NCI-H2081 (cell line): ENCODE measurements at places on chromosomes 11 and 22.

- no peak for DNase-seq
These were observed 38.3 kb downstream of the ZBTB16 start for GRCh38 chr11:114097832-114098231.

DNA sequence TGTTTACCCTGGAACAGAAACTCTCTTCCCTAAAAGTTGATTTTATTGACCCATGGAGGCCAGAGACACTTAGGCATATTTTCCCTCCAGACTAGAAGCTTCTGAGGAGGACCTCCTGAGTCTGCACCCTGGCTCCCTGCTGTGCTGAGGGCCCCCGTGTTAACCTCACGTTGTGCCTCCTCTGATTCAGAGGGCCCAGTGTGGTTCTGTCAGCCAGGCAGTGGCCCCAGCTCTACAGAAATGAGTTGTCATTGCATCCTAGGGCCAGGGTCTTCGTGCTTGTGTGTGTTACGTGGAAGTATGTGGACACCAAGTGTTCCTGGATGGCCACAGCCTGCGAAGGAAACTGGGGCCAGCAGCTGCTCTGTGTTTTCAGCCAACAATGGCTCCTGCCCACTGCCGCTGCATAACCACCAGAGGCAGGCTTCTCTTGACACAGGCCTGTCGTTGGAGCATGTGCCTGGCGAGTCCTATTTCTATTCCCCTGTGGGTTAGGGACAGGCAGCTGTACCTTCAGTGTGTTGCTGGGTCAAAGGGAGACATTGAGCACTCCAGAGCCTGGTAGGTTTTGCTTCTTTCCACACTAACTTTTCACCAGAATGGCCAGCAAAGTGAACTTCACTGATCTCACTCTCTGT, 44.5 kb downstream of the MED15 start:
- DNase-seq, result peak; percentile 3

- DNase-seq, result no peak
These were observed 39.6 kb downstream of the TBC1D22A start for GRCh38 chr22:46801826-46802607.

GRCh38 chr11:64181506-64182411, 4.2 kb upstream of the STIP1 start:
- peak; percentile 27 for DNase-seq

DNA sequence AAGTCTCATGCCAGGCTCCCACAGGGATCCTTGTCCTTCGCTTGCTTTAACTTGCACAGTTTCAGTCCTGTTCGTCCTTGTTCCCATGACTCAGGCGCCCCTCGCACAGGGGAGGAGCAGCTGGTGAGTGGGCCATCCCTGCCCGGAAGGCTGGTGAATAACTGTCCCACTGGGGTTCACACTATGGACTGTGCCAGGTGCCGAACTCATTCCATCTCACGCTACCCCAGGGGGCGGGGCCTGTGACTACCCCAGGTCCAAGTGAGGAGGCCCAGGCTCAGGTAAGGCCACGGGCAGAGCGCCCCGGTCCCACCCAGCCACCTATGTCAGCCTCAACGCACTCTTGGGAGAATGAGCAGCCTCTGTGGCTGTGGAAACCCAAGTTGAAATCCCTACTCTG, 7.2 kb upstream of the CARD10 start:
- DNase-seq, result no peak

GRCh38 chr11:68411501-68411991, 49.0 kb upstream of the PPP6R3 start:
- peak; percentile 20 for DNase-seq

GRCh38 chr11:76280151-76280881, 74.0 kb upstream of the WNT11 start:
- no peak for DNase-seq

GRCh38 chr11:18704045-18704645, 5.6 kb downstream of the TMEM86A start:
- no peak for DNase-seq

DNA sequence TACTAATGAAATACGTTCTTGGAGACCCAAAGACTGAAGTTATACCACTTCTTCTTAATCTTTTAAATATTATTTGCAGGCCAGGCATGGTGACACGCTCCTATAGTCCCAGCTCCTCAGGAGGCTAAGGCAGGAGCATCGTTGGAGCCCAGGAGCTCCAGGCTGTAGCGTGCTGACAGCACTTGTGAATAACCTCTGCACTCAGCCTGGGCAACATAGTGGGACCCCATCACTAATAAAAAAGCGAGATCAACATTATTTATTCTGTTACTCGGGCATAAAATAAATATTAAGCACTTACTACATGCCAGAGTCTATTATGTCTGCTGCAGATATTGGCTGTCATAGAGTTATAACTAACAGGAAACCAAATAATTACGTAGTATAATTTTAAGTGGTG, 720 bp upstream of the MED17 start:
- no peak for DNase-seq

GRCh38 chr22:43170131-43170480, 16.8 kb downstream of the TTLL12 start:
- DNase-seq, result no peak

DNA sequence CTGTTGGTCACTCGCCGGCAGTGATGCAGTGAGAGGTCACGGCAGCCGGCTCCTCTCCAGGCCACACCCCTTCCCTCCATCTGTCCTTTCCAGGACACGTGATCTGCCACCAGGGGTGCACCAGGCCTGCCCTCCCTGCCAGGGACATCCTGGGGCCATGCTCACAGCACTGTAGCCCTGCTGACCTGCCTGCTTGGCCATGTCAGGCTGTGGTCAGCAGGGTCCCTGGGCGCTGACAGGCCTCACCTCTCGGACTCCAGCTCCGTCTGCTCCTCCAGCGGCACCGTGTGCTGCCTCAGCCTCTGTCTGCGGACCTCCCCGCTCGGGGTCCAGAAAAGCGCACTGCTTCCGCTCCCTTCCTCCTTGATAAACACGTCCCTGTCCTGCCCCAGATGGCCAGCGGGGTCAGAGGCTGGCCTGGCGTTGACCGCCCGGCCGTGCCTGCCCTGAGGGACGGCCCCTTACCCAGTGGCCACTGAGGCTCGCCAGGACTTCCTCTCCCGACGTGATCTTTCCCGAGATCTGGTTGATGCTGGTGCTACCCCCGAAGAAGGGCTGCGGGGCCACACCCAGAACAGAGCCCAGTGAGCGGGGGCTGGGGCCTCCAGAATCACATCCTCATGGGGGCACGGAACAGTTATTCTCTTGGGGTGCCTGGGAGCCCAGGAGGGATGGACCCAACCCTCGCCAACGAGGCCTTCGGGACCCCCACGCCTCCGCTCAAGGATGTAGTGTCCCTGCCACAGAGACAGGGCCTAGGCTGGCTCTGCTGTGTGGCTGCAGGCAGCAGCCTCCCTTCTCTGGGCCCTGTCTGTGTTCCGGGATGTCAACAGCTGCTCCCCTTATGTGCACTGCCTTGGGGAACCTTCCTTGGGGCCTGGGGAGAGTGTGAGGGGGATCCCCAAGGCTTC, 36.3 kb upstream of the CARS1 start:
- no peak for DNase-seq

DNA sequence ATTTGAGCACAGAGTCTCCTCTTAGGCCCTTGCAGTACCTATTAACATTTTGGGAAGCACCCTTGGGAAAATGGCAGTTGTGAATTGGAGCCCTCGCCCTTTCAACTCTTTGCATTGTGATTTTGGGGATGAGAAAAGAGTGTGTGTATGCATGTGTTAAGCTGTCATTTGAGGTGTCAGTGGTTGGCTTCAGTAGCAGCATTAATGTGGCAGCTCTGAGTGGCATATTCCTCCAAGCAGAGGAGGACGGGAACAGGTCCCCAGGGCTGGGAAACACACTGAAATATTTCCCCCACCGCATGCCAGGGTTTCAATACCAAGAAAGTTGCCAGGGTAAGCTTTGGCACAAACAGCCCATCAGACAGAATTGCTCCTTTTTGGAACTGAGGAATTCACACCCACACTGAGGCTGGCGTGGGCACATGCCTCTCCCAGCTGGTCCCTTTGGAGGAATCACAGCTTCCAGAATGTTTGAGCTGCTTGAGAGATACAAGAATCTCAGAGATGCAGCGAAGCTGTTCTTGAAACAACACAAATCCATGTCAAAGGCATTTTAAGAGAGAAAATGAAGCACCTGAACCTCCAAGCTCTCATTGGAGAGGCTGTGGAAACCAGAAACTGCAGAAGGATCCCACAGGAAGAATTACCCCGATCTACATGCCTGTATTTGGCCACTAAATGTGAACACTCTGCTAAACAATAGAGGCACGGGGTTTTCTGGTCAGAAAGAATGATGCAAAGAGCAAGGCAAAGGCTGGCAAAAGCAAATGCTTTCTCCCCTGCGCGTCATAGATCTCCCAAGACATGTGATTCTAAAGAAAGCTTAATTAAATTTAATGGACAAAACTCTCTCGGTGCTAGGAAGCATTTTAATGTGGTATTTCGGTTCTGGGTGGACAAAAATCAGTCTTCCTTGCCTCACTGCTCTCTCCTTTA, 67.2 kb upstream of the RCN1 start:
- no peak for DNase-seq

- no peak for DNase-seq
These were observed 797 bp downstream of the VPREB1 start for GRCh38 chr22:22245256-22245909.

- peak; percentile 31 for DNase-seq
These were observed 469.8 kb upstream of the KIRREL3 start for GRCh38 chr11:127470306-127470884.

DNA sequence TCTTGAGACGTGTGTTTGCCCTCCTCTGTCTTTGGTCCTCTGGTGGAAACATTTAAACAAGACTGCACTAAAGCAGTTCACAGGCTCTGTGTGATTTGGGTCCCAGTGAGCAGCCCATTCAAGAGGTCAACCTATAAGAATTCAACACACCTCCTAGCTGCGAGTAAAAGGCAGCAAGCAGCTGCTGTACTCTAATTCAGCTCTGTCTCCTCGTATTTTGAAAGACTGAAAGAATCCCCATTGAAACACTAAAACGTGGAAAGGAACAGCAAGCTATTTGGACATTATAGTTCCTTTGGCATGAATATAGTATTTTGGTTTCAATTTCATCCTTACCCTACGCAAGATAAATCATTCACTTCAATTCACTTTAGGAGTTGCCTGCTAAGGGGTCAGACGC, 1046.7 kb downstream of the DLG2 start:
- DNase-seq, result peak; percentile 45

GRCh38 chr22:26718905-26719304, 61.5 kb downstream of the MIAT start:
- no peak for DNase-seq

- no peak for DNase-seq
These were observed 1.2 kb downstream of the FBLN1 start for GRCh38 chr22:45503816-45504372.

- DNase-seq, result peak; percentile 55
These were observed 8.6 kb downstream of the DNHD1 start for GRCh38 chr11:6505577-6506240.

DNA sequence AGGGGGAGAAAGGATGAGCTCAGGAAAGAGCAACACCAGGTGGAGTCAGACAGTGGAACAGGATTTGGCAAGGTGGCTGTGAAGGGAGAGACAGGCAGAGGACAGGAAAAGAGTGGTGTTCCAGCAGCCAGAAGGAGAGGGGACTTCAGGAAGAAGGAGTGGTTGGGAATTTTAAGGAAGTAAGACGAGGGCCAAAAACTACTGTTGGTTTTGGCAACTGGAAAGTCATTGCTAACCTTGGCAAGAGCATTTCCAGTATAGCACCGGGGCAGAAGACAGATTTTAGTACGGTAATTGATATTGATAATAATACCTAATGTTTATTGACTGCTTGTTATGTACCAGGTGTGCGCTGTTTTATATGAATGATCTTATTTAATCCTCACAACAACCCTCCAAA, 15.4 kb upstream of the DDX6 start:
- DNase-seq, result no peak

GRCh38 chr11:75425422-75425821, 7.6 kb downstream of the KLHL35 start:
- no peak for DNase-seq

GRCh38 chr11:123885570-123885969, at the start of gene TMEM225:
Gene TMEM225 (minus strand): TSS chr11:123885670. CDS start chr11:123885425, 245 bp downstream.
- DNase-seq, result no peak

DNA sequence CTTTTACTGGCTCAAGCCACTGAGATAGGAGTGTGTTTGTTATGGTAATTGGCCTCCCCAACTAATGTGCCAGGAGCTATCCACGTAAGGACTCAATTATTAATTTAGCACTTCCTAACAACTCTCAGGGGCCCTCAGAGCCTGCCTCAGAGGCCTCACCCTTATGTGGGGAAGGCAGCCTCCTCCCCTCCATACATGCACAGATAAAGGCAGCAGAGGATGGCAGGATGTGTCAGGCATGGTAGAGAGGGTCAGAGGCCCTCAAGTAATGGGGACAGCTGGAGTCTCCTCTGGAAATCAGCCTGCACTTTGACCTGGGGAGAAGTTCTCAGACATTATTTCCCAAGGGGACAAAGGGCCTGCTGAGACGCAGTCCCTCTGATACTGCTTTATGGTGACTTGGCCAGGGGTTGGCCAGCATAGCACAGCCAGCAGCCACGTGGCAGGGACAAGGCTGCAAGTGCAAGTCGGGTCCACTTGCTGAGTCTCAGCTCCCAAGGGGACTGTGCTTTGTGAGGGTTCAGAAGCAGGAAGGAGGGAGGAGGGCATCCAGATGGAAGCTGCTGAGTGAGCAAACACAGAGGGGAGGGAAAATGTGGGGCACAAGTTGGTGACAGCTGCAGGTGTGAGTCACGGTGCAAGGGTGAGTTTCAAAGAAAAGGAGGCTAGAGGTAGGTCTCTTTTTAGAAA, 17.0 kb downstream of the MOGAT2 start:
- no peak for DNase-seq

- no peak for DNase-seq
These were observed 70.6 kb downstream of the PDHX start for GRCh38 chr11:34986883-34987520.

GRCh38 chr11:95599959-95600586, 189.5 kb downstream of the FAM76B start:
- no peak for DNase-seq

DNA sequence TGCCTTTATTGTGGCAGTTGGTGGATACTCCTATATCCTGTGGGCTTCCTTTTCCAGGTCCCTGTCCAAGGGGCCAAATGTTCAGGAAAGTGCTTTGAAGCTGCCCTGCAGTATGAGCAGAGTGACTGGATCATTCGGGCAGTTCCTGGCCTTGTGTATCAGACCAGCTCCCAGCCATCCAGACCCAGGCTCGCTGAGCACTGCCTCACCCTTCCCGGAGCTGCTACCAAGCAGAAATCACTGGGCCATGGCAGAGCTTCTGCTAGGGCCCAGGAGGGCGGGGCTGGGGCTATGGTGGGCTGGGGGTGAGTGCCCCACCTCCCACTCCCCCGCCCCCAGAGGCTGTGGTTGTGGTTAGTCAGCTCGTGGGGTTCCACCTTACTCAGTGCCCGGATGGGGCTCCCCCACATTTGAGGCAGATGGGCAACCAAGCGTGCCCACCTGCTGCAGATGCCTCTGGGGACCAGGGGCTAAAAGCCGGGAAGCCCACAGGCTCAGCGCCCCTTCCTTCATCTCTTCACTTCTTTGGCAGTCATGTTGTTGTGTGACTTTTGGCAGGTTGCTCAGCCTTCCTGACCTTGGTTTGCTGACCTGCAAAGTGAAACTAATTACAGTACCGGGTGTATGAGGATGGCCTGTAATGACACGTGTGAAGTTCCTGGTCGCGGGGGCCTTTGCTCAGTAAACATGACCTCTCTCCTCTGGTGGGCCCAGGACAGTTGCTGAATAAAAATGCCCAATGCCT, 2.1 kb upstream of the LRRC32 start:
- DNase-seq, result no peak
